ENCODE measurements at places on chromosomes 11 and 22. TPM values are rescaled to one million over a fixed set of nuclear protein-coding genes. Genes with fewer than 3 reads are reported as not detected.

The SLC6A5 gene
- total RNA-seq = not detected

The GP1BB gene
- 2.6 TPM for total RNA-seq

The UBXN1 gene
- 124 TPM for total RNA-seq

The TNNT3 gene
- total RNA-seq = 1.7 TPM

The SLC22A8 gene
- total RNA-seq = not detected

The DDIAS gene
- 0.56 TPM for total RNA-seq
